ENCODE measurements at places on chromosomes 1 and 21.

- no peak for DNase-seq
These were observed 1.6 kb downstream of the C1orf21 start for GRCh38 chr1:184388319-184388889.

GRCh38 chr1:27597516-27598294, 6.2 kb downstream of the AHDC1 start:
- no peak for DNase-seq

GRCh38 chr21:40215941-40216340, 348.7 kb downstream of the PCP4 start:
- DNase-seq, result no peak

- DNase-seq, result no peak
These were observed 289.1 kb upstream of the PLD5 start for GRCh38 chr1:242813490-242814091.

DNA sequence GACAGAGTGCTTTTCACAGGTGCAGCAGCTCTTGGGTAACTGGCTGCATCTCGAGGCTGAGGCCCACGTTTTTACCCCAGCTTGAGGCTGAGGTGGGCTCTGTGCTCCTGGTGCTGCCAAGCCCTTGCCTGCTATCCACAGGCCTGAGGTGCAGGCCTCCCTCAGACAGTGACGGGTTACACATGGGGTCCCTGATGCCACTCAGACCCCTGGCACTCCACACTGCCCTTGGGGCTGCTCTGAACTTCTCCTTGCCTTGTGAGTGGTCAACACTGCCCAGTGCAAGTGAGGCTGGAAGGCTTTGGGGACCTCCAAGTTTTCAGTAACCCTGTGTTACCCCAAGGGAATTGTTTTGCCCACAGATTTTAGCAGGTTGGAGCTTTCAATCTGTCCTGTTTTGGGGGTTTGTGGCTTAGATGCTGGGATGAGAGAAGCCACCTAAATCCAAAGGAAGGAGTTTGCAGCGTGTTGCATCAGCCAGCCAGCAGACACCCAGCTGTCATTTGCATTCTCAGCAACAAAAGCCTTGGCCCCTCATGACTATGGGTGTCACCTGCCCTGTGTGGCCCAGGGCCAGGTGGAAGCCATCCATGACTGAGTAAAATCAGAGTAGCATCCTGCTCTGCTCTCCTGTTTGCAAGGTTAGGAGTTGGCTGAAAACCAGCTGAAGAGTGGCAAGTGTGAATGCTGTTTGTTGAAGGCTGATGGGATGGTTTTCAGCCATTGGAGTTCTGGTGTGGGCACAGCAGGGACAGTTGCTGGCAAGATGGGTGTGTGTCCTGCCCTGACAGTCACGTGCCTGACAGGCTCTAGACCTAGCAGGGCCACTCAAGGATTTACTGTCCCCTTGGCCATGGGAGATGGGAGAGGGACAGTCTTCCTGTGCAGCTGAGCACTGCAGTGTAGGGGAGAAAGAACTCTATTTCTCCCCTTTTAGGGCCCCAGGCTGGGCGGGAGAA, 3.2 kb downstream of the RNF187 start:
- no peak for DNase-seq

DNA sequence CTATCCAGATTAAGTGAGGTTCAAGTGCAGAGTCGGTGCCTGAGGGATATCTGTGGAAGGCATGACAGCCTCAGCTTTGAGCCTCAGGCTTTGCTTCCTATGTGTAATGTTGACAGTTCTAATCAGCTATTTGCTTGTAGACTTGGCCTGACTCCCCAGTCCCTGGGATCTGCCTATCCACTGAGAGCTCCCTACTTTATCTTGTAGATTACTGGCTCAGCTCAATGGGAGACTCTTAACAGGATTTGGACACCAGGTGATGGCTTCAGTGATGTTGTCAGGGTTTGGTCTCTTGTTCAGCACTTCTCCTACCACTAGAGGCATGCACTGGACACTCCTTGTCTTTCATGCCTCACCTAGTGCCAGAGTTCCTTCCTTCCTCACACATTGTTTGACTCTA, 126.6 kb upstream of the BEND5 start:
- no peak for DNase-seq

DNA sequence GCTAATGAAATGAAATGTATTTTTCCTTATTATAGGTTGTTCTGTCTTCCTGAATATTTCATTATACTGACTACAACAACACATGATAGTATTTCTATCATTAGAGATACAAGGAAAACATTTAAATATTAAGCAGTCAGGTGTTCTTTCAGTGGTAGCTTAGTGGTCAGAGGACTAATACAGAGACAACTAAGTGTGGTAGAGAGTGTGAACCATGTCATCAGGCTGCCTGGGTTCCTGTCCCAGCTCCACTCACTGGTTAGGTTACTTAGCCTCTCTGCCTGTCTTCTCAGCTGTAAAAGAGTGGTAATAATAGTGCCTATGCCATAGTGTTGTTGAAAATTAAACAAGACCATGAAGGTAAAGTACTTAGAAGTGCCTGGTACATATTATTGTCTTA, 3.9 kb downstream of the UAP1 start:
- no peak for DNase-seq

- no peak for DNase-seq
These were observed 53.6 kb upstream of the CASZ1 start for GRCh38 chr1:10850026-10850425.

DNA sequence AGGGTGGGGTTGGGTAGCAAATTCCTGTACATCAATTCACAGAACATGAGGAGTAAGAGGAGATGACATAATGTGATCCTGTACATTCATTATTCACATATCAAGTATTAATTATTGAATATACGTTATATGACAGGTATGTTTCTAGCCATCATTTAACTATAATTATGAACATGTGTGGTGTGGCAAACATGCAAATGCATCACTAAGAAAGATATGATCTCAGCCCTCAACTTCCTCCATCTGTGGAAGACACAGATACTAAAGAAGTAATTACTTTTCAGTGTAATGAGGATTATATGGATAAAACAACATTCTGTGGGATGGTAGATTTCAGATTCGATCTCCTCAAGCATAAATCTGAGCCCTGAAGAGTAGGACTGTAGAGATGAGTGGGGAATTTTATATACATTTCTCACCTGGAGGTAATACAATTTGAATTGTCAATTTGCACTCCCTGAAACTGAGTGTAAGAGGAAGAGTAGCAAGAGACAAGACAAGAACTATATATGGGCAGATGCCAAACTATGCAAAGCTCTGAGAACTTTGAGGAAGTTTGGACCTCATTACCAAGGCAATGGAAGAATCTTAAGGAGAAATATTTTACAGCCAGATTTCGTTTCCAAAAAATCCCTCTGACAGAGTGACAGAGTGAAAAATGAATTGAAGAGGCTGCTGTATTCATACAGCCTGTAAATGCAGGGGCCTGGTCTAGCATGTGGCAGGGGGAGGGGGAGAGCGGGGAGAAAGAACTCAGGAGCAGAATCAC, 275.5 kb downstream of the TPR start:
- no peak for DNase-seq

DNA sequence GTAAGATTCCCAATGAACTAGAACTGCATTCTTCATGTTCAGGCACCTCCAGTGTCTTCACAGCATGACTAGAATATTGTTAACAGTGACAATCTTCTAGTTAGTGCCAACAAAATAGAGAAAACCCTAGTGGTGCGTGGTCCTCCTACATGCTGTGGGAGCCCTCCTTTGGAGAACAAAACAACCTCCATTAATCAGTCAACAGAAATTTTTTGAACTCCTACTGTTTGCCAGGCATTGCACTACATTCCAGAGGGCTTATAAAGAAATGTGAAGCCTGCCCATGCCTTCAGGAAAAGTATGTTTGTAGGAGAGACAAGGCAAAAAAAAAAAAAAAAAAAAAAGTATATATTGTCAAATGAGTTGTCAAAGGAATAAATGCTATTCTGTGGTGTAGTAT, 252.7 kb downstream of the LRRC40 start:
- no peak for DNase-seq

DNA sequence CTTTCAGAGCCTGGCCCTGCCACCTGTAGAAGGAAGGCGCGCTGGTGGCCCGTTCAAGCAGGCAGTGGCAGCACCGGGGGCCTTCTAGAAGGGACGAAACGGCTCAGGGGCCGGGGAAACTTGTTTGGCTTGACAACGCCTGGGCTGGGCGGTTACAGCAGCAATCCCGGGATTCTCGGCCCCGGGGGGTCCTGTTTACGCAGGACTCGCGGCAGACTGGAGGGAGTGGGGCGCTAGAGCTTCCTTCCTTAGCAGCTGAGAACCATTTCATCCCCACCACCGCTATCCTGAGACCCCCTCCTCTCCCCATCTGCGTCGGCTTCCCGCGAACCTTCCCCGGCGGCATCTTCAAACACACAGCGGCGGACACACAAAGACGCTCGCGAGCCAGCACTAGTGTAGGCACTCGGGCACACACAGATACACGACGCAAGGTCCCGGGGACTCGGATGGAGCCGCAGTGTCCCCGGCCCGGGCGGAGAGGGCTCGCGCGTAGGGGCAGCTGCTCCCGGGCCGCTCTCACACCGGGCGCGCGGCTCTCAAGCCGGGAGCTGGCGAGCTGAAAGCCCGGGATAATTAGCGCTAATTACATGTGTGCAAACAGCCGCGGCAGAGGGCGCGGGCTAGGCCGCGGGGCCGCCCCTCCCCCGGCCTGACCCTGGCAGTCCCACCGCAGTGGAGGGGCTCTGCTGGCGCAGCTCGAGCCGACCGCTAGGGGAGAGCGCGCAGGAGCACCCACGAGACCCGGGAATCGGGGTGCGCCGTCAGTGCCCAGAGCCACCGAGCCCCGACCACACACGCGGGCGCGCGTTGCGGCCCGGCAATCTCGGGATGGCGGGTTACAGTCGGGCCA, 271.4 kb downstream of the FOXD2 start:
- no peak for DNase-seq

- DNase-seq, result no peak
These were observed 10.1 kb upstream of the ZBTB8B start for GRCh38 chr1:32454726-32455125.

- no peak for DNase-seq
These were observed 13.0 kb downstream of the RGS7 start for GRCh38 chr1:241343956-241344355.

DNA sequence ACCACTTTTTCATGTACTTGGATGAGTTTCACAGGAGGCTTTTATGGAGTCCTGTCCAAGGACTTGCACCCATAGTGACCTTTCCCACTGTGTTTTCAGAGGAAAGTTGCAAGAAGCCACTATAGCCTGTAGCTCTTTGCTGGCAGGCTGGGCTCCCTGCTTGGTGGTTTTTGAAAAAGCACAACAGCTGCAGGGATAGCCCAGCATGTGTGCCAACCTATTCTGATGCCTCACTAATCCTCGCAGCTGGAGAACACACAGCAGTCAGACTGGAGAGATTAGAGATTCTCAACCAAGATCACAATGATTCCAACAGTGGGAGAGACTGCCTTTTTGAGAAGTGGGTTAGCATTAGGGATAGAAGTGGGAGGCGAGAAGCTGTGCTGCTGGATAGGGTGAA, 24.1 kb upstream of the ARHGEF11 start:
- DNase-seq, result no peak

- no peak for DNase-seq
These were observed 1421.1 kb downstream of the PLA2G4A start for GRCh38 chr1:188249811-188250210.

DNA sequence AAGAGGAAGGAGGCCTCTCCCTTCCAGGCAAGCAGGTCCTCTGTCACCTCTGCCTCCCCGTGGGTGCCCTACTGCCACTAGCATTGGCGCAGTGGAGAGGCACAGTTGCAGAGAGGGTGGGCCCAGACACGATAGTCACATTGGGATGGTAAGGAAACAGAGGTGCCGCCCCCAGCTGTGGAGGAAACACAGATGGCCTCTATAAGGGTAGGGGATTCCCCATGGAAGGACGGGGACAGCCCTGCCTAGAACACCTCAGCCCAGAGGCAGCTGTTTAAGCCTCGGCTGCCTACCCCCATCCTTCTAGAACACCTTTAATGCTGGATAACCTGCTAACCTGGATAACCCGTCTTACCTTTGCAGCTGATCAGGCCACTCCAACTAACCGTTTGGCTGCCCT, 65.7 kb upstream of the CNTN2 start:
- no peak for DNase-seq

DNA sequence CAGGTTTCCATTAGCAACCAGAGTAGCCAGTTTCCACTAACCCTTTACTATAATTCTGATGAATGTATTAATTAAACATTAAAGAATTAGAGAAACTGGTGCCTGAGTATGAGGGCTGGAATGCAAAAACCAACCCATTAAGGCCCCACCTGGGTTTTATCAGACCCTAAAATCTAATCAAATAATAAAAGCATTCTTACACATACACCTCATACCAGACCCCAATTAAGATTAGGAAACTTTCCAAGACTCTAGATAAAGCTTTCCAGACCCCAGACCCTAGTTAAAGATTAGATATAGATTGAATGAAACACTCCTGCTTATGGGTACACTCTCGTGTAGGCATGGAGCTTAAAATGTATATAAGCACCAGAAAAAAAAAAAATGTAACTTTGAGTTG, 581.3 kb upstream of the BEND5 start:
- DNase-seq, result no peak

DNA sequence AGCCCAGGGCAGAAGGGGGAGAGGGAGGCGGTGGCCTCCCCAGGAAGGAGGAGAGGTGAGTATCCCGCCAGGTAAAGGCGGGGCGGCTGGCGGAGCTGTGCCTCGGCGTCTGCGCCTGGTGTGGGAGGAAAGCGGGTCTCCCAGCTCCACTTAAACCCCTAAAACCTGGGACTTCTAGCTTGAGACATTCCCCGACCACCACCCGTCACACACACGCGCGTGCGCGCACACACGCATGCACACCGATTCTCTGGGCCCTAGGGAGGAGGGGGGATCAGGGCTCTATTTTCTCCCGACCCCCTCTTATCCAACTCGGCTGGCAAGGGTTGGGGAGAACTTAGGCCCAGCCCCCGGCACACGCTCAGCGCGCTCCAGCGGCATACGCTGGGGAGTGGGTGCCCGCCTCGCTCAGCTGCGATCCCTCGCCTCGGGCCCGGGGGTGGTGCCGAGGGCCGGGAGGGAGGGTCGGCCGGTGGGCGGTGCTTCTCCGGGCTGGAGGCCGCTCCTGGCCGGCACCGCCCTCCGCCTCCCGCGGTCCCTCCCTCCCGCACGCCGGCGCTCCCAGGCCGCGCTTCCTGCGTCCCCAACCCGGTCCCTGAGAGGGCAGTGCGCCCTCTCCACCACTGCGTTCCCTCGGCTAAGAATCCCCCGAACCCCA, at the start of gene TMEM51:
TMEM51 (plus strand) TSS at position 564 of the 658 bp plus-strand sequence. CDS start 61,341 bp downstream, outside the sequence.
- DNase-seq, result no peak

- DNase-seq, result no peak
These were observed 6.4 kb upstream of the EPHA2 start for GRCh38 chr1:16162163-16162822.
